Right ventricle myocardium superior (tissue), 1 donor: ENCODE measurements at places on chromosomes 11 and 22. TPM values are rescaled to one million over a fixed set of nuclear protein-coding genes. Genes with fewer than 3 reads are reported as not detected.
A peak's percentile ranks its signal among the peaks of the same experiment; 100 is the strongest.

DNA sequence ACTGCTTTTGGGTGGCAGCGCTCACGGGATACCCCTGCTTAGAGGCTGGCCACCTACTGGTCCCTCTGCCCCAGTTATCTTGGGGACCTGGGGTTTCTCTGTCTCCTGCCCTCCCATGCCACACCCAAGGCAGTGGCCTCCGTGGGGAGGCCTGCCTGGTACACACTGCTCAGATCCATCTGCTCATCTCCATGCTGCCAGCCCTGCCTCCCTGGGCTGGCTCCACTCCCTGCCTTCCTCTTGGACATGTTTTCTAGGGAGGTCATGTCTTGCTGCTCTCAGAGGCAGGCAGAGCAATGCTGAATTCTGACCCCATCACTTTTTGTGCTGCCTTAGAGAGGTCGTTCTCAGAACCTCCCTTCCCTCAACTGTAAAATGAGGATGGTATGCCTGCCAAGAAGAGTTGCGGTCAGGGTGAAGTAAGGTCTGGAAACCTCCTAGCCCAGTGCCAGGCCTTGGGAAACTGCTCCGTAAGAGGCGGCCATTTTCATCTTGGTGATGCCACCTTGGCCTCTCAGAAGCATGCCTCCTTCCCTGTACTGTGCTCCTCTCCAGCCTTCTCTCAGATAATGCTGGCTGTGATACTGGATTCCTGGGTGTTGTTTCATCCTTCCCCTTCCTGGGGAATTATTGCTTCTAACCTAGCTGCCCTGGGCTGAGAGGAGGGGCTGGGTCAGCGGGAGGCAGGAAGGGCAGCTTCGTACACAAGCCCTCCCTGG lies 186.4 kb upstream of the ZBED5 start:
- no peak for DNase-seq

- no peak for DNase-seq
Measured at GRCh38 chr11:105611572-105612441, 1.9 kb downstream of the GRIA4 start.

DNA sequence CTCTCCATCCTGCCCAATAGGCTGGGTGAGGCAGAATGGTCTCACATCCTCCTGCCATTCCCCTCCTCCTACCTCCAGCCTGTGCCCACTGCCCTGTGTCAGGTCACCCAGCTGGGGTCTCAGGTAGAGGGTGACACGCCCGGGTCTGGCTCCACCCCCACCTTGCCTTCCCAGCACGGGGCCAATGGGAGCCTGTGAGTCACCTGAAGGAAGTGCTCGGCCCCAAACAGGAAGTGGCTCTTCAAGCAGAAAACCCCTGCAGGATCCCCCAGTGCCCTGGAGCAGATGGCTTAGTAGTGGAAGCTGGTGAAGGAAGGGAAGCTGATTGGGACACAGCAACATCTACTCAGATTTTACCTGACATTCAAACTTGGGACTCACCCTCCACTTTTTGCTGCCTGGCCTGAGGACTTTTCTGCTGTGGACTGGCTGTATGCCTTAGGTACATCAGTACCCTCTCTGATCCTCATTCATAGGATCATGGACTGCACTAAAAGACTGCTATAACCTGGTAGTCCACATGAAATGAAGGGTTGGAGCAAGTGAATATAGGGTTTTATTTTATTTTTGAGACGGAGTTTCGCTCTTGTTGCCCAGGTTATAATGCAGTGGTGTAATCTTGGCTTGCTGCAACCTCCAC lies 33.4 kb downstream of the GDPD5 start:
- DNase-seq: no peak

DNA sequence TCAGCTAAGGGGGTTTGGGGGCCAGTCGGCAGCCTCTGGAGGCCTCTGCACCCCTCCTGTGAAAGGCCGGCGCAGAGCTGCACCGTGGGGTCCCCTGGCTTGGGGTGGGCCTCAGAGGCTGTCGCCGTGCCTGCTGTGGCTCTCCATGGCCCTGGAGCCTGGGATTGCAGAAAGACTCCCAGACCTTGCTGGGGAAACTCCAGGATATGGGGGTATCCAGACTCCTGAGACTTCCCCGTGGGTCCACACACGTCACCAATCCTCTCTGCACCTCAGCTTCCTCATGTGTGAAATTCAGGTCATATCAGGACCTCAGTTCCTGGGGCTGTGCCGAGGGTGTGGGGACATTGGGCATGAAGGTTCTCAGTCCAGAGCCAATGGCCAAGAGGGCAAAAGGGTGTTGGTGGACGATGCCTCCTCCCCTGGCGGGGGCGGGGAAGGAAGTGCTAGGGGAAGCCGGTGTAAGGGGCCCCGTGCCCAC lies 97.1 kb downstream of the KCNQ1 start:
- peak; percentile 21 for DNase-seq

DNA sequence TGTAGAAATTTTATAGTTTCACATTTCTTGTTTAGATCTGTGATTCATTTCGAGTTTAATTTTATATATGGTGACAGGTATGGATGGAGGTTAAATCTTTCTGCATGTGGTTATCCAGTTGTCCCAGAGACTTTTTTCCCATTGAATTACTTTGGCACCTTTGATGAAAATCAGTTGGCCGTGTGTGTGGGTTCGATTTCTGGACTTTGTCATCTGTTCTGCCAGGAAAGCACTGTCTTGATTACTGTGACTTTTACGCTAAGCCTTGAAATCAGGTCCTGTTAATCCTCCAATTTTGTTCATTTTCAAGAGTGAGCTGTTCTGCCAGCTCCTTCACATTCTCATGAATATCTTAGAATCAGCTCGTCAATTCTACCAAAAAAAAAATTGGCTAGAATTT lies 107.4 kb downstream of the KCNQ1 start:
- no peak for DNase-seq

GRCh38 chr11:133227632-133228111 lies 304.6 kb downstream of the OPCML start:
- no peak for DNase-seq

GRCh38 chr11:92822410-92822809 lies 147.0 kb upstream of the MTNR1B start:
- no peak for DNase-seq

Gene HBE1
- not detected for total RNA-seq

- DNase-seq: no peak
Measured at GRCh38 chr11:62645671-62645945, 805 bp downstream of the GANAB start.

GRCh38 chr11:45477588-45477987 lies 187.8 kb downstream of the CHST1 start:
- DNase-seq: no peak

GRCh38 chr11:104602643-104603042 lies 295.6 kb downstream of the CASP12 start:
- DNase-seq: no peak

Gene OR6A2
- total RNA-seq: not detected

Gene LRRC10B
- 0.46 TPM for total RNA-seq

Gene UPK3A
- 0.65 TPM for total RNA-seq

GRCh38 chr11:71431271-71431670 lies 16.9 kb downstream of the DHCR7 start:
- DNase-seq: no peak

Gene ANGPTL5
- 1.9 TPM for total RNA-seq

DNA sequence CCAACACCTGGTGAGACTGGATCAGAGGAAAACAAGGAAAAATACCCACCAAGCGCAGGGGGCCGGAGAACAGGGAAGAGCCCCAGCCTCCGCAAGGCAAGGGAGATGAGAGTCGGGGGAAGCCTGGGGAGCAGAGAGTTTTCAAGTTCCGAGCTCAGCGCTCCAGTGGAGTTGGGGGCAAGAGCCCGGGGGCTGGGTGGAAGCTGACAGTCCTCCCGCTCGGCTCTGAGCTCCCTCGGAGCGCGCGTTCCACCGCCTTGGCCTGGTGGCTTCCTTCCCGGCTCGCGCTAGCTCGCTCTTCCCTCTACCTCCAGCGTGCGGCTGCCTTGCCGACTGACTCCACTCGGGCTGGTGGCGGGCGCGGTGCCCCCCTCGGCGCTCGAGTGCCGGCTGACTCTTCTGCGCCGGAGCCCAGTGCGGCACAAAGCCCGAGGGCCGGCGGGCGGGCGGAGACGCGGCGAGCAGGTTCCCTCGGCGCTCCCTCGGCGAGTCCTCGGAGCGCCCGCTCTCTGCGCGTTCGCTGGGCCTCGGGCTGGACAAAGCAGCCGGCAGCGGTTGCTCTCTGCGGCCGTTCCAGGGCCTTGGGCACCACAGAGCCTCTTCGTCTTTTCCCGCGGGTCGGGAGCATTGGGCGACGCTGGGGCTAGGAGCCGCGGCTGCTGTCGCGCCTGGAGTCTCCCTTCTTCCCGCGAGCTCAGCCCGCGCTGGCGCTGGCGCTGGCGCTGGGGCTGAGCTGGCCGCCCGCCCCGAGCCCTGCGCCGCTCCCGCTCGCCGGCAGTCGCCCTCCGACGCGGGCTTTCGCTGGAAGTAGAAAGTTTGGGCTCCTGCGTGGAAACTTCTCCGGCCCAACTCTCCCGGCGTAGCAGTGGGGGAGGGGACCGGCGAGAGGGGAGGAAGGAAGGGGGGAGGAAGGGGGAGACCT lies 1.0 kb downstream of the PAX6 start:
- no peak for DNase-seq
